Dermis microvascular lymphatic vessel endothelial cell (primary cell): ENCODE measurements at places on chromosomes 3 and 15. TPM values are rescaled to one million over a fixed set of nuclear protein-coding genes. Genes with fewer than 3 reads are reported as not detected.

Gene ZNF770
- total RNA-seq = 20.2 and 24.9 TPM in 2 replicates

Gene SLC49A4
- 10.9 and 14.7 TPM in 2 replicates for total RNA-seq

Gene MYO5A
- total RNA-seq = 33.8 and 50.1 TPM in 2 replicates

Gene MAP6D1
- total RNA-seq = 0.51 and 0.89 TPM in 2 replicates

Gene STXBP5L
- total RNA-seq = not detected in 2 replicates

Gene LOXL1
- 0.13 and 0.38 TPM in 2 replicates for total RNA-seq

Gene UROC1
- total RNA-seq = not detected in 2 replicates

Gene REC114
- total RNA-seq = not detected in 2 replicates

Gene LMCD1
- 17.3 and 28.8 TPM in 2 replicates for total RNA-seq

Gene SOX14
- not detected in 2 replicates for total RNA-seq
